Activated CD8-positive, alpha-beta memory T cell treated with anti-CD3 and anti-CD28 coated beads for 24 hours (primary cell): ENCODE measurements at places on chromosomes 7 and 10.

GRCh38 chr7:134478707-134479106, 19.8 kb upstream of the AKR1B1 start:
- DNase-seq = no peak

- DNase-seq = no peak
These were observed 69.3 kb downstream of the LRGUK start for GRCh38 chr7:134196439-134196838.

- no peak for DNase-seq
These were observed 202.8 kb upstream of the IGFBP3 start for GRCh38 chr7:46123756-46124343.

GRCh38 chr7:71221549-71221948, 89.6 kb downstream of the GALNT17 start:
- no peak for DNase-seq

DNA sequence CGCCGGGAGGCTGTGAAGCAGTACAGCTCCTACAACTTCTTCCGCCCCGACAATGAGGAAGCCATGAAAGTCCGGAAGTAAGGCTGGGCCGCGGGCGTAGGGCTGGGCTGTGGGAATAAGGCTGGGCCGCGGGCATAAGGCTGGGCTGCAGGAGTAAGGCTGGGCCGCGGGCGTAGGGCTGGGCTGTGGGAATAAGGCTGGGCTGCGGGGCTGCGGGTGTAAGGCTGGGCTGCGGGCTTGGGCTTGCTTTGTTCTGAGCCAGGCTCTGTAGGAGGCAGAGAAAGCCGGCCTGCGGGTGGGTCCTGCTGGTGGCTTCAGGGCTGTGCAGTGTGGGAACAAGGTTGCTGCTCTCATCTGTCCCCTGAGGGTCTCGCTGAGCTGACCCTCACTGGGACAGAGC, 12.5 kb downstream of the PFKFB3 start:
- no peak for DNase-seq

GRCh38 chr10:49076319-49076718, 39.0 kb downstream of the VSTM4 start:
- DNase-seq = peak; percentile 40

- no peak for DNase-seq
These were observed 553 bp downstream of the VDAC2 start for GRCh38 chr10:75211007-75211691.

DNA sequence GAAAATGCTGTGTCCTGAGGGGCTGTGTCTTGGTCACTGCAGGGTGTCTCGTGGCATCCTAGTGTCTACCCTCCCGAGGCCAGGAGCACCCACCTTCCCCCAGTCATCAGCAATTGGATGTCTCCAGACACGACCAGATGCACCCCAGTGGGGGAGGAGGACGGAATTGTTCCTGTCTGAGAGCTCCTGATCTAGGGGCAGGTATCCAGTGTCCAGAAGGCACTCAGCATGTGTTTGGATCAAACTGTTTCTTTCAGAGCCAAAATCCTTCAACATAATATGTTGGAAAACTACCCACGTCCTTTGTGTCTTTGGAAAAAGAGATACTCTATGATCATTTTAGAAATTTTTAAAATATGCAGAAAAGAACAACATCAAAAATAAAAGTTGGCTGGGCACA, 16.9 kb downstream of the PRKRIP1 start:
- DNase-seq = no peak

- peak; percentile 77 for DNase-seq
These were observed 3.1 kb downstream of the PCOLCE start for GRCh38 chr7:100604976-100605911.
